ENCODE measurements at places on chromosomes 11 and 22. TPM values are rescaled to one million over a fixed set of nuclear protein-coding genes. Genes with fewer than 3 reads are reported as not detected.

The TRIM49D1 gene
- total RNA-seq = not detected

GRCh38 chr11:116281173-116282160, 491.3 kb downstream of the BUD13 start:
- DNase-seq = no peak

The GAL3ST3 gene
- total RNA-seq = 2.3 TPM

The RIN1 gene
- total RNA-seq = 21.1 TPM

- DNase-seq = no peak
These were observed 103.5 kb upstream of the RCN1 start for GRCh38 chr11:31987118-31988005.

The CCDC179 gene
- total RNA-seq = not detected

DNA sequence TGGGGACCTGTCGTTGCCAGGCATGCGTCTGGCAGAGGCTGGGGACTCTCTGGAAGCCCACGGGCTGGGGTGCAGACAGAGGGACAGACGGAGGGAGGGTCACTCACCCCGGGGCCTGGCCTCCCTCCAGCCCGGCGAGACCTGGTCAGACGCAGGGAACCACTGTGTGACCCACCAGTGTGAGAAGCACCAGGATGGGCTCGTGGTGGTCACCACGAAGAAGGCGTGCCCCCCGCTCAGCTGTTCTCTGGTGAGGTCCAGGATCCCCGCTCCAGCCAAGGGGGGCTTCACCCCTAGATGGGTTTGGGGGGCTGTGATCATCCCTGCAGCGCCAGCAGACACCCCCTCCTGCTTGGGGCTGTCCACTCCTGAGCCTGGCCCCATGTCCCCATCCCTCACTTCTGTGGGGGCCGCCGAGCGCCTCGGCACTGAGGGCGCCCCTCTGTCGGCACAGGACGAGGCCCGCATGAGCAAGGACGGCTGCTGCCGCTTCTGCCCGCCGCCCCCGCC, 23.6 kb upstream of the MUC5B start:
- no peak for DNase-seq

GRCh38 chr22:37710675-37711074, 13.8 kb downstream of the TRIOBP start:
- no peak for DNase-seq

GRCh38 chr11:56905936-56906335, 82.8 kb upstream of the OR5AK2 start:
- DNase-seq = no peak

DNA sequence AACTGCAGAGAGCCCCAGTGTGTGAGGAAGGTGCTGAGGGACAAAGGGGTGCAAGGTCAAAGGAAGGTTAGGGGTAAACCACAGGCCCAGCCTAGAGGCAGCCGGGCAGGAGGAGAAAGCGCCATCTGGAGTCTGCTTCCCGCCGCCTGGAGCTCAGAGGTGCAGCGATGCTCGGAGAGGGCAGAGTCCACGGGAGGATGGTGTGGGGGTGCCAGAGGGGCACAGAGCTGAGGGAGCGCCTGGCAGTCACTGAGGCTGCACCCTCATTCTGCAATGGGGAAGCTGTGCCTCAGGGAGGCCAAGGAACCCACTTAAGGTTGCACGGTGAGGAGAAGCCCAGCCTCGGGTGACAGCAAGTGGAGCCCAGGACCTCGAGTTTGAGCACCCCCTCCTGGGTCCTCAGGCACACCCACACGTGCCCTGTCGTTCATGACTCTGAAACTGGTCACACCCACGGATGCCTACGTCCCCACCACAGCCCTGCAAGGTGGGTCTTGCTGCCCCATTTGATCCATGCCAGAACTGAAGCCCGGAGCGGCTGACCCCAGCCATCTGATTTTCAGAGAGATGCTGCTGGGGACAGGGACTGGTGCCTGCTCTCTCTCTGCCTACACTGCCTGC, 1.6 kb downstream of the IL2RB start:
- no peak for DNase-seq

DNA sequence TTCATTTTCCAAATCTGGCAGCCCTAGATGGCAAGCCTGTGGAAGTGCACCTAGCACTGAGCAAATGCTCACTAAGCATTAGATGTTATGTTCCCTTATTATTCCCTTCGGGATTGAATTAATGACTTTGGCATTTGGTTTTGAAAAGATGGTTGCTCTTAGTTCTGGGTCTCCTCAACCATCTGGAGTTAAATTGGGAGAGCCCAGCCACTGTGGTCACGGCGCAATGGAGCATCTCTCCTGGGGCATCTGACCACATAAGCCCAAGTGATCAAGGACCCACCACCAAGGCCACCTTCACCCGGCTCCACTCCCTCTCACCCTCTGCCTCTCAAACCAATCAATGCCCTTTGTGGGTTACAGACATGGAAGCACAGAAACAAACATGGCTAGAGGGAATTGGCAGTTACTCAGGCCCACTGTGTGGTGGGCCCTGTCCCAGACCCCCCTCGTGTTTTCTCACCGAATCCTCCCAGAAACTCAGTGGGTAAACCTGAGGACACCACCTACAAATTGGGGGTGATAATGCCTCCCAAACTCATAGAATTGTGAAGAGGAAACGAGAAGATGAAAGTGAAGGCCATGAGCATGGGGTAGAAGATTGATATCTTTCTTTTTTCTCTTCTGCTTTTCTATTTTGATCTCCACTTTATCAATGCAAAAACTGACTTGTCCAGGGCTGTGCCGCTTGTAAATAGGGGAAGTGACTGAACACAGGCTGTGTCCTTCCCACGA, 52.2 kb downstream of the IRAG1 start:
- no peak for DNase-seq

The MEI1 gene
- 0.35 TPM for total RNA-seq
